Pancreas (tissue), 10 donors: ENCODE measurements at places on chromosomes 7 and 10.

DNA sequence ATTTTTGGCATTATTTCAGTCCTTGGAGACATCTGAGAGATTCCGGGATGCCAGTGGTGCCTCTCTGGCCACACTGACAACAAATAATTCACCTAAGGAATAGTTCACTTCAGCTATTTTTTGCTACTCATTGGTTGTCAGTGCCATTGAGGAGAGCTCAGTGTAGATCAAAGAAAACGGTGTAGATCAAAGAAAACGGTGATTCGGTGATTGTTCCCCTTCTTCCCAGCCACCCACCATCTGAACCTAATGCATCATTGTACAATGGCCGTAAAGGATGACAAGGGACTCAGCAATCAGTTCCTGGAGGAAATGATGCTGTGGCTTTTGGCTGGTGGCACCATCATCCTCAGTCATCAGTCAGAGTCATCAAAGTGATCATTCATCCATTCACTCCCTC lies 80.6 kb downstream of the PTPRZ1 start:
- no peak for DNase-seq

- DNase-seq: no peak
Observed at GRCh38 chr10:6027929-6028328, 34.2 kb downstream of the IL2RA start.

GRCh38 chr10:76939933-76940468 lies 697.6 kb downstream of the KCNMA1 start:
- DNase-seq: no peak

- DNase-seq: peak; percentile 37
Observed at GRCh38 chr7:12403287-12404181, at the start of gene VWDE. TSS of gene VWDE (minus strand) at chr7:12403865. CDS start at chr7:12403716, 149 bp downstream.

- no peak for DNase-seq
Observed at GRCh38 chr7:13179775-13180523, 492.5 kb downstream of the ARL4A start.

DNA sequence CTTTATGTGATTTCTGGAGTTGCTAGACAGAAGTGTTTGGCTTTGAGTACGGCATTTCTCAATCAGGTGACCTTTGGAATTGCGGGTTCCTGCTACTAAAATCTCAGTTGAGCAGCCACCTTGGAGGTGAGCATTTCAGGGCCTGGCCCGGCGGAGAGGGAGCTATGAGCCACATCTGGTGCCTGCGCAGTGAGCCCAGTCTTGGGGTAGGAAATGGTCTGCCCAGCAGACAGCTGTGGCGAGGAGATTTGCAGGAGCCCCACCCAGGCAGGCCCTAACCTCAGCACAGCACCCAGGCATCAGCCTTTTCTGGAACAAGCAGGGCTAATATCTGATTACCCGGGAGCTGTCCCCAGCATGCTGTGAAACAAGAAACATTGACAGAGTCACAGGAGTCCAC lies 547.9 kb upstream of the FOXK1 start:
- DNase-seq: peak; percentile 31

DNA sequence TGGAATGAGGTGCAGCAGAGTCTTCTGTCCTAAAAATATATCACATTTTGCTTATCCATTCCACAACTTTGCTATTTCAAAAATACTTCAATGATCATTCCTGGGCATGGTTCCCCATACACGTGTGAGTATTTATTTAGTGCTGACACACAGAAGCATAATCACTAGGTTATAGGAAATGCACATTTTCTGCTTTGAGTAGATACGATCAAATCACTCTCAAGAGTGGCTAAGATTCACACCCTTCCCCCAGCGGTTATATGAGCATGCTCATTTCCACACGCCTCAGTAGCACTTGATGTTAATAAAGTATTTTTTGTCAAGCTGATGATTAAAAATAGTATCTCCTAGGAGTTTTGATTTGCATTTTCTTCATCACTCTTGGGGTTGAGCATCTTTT lies 93.5 kb upstream of the LRRC4 start:
- no peak for DNase-seq

DNA sequence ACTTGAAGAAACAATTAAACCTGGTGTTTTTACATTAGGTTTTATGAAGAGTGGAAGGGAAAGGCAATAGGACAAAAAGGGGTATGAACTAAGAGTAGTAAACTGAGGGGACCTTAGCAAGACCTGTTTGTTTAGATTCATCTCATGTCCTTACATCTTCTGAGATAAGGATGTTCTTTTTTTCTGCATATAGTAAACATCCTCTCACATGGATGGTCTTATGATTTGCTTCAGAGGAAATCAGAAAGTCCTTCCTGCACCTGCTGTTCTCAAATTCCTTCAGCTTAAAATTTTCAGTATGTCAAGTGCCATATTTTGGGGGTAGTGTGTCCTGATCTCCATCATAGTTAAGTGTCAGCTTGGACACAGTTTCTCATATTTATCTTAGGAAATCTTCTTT lies 232.6 kb downstream of the ADK start:
- DNase-seq: no peak
